ENCODE measurements at places on chromosomes 6 and 20.

DNA sequence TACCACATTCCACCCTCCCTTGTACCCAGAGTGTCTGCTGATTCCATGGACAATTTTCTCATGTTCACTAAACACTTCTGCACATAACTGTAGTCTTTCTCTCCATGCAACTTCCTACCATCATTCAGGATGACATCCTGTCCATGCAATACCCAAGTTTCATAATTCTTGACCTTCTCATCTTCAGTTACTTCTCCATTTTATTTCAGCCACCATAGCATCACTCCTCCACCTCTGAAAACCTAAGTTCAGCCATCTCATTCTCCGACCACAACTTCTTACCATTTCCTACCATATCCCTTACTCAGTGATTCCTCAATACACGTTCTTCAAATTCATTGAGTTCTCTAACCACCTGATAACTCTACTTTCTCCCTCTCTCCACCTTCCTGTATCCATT lies 216.5 kb upstream of the TENT5A start:
- DNase-seq: no peak

DNA sequence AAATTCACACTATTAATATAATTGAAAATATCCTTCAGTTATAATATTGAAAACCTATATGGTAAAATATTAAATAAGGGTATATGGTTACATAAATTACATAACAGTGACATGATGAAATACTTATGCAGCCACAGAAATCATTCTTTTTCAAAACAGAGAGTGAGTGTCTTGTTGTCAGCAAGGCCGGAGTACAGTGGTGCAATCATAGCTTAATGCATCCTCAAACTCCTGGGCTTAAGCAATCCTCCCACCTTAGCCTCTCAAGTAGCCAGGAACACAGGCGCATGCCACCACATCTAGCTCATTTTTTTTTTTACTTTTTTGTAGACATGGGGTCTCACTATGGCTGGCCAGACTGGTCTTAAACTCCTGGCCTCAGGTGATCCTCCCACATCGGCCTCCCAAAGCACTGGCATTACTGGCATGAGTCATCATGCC lies 40.4 kb downstream of the FAM8A1 start:
- no peak for DNase-seq

- no peak for DNase-seq
Measured at GRCh38 chr6:159800141-159800865, at the start of gene PNLDC1. Gene PNLDC1 (plus strand): TSS chr6:159800276. CDS start chr6:159800308, 32 bp downstream.

DNA sequence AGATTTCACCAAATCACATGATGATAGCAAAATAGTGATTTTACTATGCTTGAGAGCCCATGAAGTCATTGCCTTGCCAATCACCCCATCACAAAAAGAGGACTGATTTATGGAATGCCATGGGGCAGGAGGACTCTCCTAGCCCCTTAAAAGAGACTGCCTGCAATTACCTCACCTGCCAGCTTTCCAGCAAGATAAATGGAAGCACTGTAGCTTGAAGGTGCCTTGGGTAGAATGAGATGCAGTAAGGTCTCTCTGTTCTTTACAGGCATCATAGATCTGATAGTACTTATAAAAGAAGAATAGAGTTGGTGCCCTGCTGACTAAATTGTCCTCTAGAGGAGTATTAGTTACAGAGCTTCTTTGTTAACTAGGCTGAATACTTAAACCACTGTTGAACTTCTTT lies 242.3 kb downstream of the TMEM242 start:
- DNase-seq: no peak

DNA sequence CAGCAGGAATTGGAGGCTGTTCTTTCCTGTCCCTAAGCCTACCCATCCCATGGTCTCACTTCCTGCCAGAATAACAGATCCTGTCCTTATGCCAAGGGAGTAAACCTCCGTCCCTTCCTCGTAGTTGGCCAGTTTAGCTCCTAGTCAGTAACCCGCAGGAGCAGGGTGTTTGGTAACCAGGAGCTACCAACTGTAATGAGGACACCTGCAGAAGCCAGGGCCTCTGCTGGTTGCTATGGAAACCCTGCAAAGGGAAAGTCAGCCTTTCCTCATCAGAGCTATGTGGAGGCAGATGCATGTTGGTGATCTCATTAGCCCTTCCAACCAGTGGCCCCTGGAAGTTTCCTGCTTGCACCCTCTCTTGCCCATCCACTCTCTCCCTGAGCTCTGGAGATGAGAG lies 368.2 kb upstream of the SULF2 start:
- no peak for DNase-seq

DNA sequence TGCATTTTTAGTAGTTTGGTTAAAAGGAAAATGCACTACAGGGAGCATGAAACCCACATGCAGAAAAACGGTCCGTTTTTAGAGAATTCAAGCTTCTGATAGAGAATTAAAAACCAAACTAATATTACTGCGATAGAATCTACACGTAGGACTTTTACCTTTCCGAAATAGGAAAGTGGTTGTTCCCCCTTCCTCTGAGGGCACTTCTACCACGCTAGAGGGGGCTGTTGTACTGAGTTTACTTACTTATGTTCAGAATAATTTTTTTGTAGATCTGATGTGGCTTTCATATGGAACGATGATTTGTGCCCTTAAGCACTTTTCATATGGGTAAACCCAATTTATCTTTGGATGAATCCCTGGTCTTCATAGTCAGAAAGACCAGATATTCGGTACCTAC lies 264.3 kb upstream of the PLN start:
- DNase-seq: peak; percentile 17

DNA sequence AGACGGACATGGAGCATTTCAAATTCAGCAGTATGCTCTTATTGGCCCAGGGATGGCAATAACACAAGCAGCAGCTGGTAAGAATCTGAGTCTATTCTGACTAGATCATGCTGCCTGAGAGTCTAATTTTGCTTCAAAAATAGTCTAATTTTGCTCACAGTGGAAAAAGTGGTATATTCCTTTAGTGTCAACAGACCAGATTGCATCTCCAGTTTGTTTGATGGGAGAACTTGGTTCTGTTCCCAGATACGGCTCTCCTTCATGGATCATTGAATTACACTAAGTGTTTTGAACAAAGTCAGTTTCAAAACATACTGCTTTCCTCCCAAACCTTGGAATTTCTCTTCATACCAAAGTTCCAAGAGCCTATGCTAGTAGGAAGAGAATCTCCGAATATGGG lies 586.1 kb downstream of the RNF144B start:
- peak; percentile 18 for DNase-seq

- no peak for DNase-seq
Measured at GRCh38 chr6:39226639-39227329, 2.5 kb downstream of the KCNK5 start.

DNA sequence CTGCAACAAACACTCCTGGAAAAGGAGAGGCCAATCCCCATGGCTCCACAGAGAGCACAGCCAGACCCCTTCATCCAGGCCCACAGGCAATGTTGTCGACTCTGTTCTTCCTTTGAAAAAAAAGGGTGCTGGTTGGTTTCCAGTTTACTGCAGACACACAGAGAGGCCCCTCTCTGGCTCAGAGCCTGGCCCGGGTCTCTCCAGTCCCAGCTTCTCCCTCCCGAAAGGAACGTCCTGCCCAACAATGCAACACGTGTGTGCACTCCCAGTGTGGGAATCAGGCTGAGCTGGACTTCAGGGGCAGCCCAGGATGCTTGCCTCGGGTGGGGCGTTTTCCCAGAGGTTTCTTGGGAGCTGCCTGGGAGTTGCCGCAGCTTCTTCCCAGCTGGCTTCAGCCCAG lies 4.5 kb upstream of the NKAIN4 start:
- DNase-seq: no peak

- DNase-seq: no peak
Measured at GRCh38 chr6:118307581-118307980, 240.5 kb upstream of the PLN start.

DNA sequence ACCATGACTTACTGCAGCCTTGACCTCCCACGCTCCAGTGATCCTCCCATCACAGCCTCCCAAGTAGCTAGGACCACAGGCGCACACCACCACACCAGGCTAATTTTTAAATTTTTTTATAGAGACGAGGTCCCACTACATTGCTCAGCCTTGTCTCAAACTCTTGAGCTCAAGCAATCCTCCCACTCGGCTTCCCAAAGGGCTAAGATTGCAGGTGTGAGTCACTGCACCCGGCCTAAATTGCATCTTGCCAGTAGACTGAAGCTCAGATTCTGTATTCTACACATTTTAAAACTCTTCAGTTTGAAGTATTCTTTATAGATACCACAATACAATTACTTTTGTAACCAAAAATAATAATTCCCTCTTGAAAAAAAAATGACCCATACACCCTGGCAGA lies 11.4 kb downstream of the NUDT3 start:
- no peak for DNase-seq

DNA sequence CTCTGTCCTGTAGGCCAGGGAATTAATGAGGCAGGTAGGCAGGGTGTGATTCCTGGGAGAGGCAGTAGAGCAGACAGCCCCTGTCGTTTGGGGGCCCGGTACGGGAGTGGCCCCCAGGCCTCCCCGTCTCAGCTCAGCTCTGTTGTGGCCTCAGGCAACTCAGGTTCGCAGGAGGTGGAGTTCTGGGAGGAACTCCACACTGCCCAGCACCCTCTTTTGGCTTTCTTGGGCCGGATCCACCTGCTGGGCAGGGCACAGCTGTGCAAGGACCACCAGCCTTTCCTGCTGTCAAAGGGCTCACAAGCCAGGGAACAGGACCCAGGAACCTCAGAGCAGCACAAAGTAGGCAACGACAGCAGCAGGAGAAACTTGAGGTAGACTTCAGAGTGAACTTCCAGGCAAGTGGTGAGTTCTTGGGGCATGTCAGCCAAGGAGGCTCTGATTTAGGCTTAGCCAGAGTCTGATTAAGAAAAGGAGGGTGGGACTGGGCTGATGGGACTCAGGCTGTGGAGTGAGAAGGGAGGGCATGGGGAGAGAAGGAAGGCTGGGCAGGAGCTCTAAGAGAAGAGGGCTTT lies 36.9 kb downstream of the RAB44 start:
- no peak for DNase-seq

GRCh38 chr6:41056768-41057490 lies 3.9 kb downstream of the APOBEC2 start:
- DNase-seq: no peak

- DNase-seq: no peak
Measured at GRCh38 chr6:41200901-41201763, at the start of gene TREML2. Gene TREML2 (minus strand): TSS chr6:41201149. CDS start chr6:41201008, 141 bp downstream.

DNA sequence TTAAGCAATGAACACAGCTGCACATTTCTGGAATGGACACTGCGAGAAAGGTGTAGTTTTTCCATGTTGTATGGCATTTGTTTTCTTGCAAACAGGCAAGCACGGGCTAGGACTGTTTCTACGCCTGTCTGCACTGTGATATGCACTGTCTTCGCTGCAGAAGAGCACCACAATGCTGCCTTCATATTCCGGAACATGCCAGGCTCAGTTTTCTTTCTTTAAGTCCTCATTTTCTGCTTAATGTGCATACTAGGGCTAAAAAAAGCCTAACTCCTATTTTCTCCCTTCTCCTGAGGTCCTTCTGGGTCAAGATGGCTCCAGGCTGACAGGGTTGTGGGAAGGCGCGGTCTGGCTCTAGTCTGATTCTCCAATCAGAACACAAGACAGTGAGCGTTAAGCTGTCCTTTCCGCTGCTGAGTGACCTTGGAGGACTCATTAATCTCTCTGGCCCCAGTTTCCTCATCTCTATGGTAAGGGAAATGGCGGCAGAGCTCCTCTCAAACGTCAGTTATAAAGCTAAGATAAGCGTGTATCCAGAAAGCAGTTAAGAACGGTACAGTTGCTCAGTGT lies 379.9 kb downstream of the C6orf118 start:
- DNase-seq: no peak

GRCh38 chr20:2416541-2417212 lies 36.0 kb downstream of the TGM6 start:
- DNase-seq: no peak

DNA sequence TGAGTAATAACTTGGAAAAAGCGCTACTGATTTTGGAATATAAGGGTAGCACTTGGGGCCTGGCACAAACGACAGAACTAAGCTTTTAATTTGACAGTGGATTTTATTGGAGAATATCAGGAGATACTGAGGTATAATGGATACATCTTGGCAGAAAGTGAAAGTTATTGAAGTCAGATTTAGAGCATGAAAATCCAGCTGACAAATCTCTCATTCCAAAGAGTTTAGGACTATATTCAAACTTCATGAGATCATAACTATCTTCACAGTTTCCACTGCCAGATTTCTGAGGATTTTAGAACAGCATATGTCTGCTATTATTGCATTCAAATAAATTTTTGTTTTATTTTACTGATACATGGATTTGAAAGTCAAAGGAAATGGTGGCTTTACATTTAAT lies 132.3 kb upstream of the THEMIS start:
- DNase-seq: no peak

DNA sequence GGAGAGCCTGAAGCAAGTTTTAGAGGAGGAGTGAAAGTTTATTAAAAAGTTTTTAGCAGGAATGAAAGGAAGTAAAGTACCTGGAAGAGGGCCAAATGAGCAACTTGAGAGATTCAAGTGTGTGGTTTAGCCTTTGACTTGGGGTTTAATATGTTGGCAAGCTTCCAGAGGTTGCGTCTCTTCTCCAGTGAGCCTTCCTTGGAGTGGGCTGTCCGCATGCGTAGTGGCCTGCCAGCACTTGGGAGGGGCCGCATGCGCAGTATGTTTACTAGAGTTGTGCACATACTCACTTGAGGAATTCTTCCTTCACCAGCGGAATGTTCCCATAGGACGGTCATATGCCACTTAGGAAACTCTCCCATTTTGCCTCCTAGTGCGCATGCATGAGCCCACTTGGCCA lies 235.2 kb downstream of the ALDH8A1 start:
- peak; percentile 44 for DNase-seq

- no peak for DNase-seq
Measured at GRCh38 chr20:2394411-2395055, 13.8 kb downstream of the TGM6 start.

- no peak for DNase-seq
Measured at GRCh38 chr6:153526479-153526878, 395.4 kb upstream of the RGS17 start.

DNA sequence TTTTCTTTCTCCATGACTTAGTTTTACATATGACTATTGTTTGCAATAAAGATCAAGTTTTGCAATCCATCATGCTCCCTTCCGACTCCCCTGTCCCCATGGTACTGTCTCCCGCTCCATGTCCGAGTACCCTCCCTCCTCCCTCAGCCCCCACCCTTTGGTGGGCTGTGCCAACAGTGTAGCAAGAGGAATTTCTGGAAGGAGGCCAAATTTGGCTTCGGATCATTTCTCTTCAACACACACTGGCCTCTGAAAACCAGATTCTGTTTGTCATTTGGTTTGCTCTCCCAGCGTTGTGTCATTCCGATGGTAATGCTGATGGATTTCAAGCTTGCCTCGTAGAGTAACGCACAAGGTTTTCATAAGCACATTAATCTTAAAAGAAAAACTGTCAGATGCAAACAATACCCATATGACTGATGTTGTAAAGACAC lies 22.9 kb upstream of the PAX1 start:
- peak; percentile 93 for DNase-seq

Data from thyroid gland (tissue), 4 donors.